ENCODE measurements at places on chromosomes 6 and 20.
A peak's percentile ranks its signal among the peaks of the same experiment; 100 is the strongest.

GRCh38 chr6:4812068-4812467 lies 35.9 kb downstream of the CDYL start:
- no peak for DNase-seq

GRCh38 chr20:45842169-45842812 lies 8.7 kb downstream of the SNX21 start:
- no peak for DNase-seq

DNA sequence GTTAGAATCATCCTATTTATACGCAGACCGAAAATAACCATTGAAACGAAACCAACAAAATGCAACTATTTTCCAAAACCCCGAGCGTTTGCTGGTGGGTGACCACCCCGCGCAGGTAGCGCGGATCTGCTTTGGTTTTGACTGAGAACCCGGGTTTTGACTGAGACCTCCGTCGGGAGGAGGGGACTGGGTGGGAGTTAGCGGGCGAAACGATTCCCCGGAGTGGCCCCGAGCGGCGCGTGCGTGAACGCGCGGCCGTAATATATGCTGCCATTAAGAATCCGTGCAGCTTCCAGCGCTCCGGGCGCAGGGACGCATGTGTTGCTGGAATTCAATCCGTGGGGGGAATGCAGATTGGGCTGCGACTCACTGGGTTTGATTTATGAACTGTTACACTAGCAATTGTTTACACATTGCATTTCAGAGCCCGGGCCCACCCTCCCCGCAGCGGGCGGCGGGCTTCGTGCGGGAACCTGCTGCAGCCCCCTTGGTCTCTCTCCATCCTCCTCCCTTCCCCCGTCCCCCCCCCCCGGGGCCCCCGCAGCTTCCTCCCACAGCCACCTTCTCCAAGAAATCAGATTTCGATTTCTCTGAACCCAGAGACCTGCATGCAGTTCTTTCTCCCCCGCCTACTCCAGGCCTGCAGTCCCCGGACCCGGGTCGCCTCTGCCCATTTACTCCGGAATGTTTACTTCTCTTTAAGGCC lies 9.9 kb downstream of the NRN1 start:
- DNase-seq: peak; percentile 51

DNA sequence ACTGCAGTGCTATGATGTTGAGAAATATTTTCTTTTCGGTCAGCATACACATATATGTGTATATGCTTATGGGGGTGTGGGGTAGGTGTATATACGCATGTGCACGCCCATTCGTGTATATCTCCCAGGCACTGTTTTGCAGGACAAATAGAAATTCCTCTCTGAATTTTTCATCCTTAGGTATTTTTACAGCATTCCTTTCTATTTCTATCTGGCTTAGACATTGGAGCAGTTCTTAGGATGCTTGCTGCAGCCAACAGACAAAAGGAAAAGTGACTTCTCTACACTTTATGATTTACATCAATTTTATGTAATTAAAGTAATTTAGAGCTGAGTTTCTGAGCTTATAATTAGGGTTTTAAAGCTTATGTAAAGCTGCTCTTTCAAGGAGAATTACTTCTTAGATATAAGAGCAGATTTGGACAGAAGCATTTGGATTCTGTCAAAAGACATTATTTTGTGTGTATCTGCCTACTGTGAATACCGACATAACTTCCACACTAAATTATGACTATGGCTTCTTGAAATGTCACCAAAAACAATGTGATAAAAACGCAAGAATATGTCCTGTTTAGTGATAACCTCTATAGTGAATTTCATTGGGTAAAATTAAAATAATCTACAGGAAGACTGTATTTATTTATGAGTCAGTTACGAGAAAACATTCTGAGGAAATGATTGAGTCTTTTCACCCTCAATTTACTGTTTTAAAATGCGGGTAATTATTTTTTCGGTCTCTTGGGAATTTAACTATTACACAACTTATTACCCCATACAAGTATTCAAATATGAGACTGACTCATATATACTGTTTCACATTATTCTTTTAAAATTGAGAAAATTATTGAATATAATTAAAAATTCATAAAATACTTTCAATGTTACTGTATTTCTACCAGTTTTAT lies 21.3 kb upstream of the CEP43 start:
- no peak for DNase-seq
